CD4-positive, alpha-beta T cell treated with Interleukin-6 at 100 ng/mL for 8 hours (primary cell): ENCODE measurements at places on chromosomes 1 and 21.
A peak's percentile ranks its signal among the peaks of the same experiment; 100 is the strongest.

- no peak for DNase-seq
These were observed 569.0 kb downstream of the DPYD start for GRCh38 chr1:97351846-97352245.

- no peak for DNase-seq
These were observed 27.3 kb downstream of the MAN1C1 start for GRCh38 chr1:25643929-25644328.

GRCh38 chr1:157111396-157112165, 12.0 kb upstream of the ETV3L start:
- no peak for DNase-seq

- no peak for DNase-seq
These were observed 30.7 kb upstream of the RRP15 start for GRCh38 chr1:218254296-218254946.

- DNase-seq: no peak
These were observed 49.2 kb upstream of the NTPCR start for GRCh38 chr1:232901255-232901654.

DNA sequence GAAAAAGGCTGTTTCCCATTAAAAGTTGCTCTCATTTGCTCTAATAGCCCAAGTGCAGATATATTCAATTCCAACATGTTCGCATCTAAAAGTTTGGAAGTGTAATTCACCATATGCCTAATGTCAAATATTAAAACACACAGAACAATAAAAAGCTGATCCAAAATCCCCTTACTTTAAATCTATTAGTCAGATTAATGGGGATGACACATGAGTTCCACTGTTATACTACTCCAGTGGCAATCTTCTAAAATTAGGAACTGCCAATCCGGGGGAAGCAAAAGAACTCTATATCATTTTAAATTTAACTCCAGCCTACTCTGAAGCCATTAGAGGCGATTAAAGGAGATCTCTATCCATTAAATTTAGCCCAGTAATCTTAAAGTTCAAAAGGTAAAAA, 317.1 kb downstream of the NTNG1 start:
- no peak for DNase-seq

- DNase-seq: peak; percentile 70
These were observed 11.9 kb downstream of the FASLG start for GRCh38 chr1:172670791-172671190.

DNA sequence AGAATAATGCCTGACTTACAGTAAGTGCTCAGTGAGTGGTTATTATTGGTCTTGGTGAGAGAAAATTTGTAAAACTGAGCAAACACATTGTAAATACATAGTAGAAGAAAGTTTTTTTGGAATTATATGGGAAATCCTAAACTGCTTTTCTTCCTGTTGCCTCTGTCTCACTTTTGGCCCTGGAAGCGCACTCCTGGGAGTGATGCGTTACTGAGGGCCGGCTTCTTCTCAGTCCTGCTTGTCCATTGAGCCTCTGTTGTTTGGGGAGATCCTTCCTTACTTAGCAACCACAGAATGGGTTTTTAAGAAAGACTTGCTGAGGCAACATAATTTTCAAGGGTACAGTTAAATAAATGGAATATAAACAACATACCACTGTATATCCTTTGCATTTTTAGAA, 166.0 kb downstream of the EDEM3 start:
- DNase-seq: no peak

GRCh38 chr1:106613861-106614260, 442.6 kb upstream of the PRMT6 start:
- DNase-seq: no peak

- no peak for DNase-seq
These were observed 6.4 kb downstream of the CHODL start for GRCh38 chr21:18251065-18251464.

DNA sequence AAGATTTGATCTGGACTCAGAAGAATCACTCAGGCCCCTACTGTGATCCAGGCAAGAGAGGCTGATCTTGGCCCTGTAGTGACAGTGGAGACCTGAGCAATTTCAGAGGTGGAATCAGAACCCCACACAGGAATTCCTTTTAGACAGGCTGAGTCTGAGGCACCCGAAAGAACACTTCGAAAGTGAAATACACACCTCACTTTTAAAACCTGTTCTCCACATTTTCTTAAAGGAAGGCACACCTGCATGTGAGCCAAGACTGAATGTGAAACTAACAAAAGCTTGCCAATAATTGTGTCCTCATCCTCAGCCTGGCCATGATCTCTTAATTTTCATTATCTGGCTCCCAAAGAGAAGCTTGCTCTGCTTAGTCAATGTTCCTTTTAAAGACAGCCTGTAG, 32.2 kb downstream of the SIPA1L2 start:
- no peak for DNase-seq

GRCh38 chr1:160365325-160365724, 1.5 kb upstream of the NHLH1 start:
- DNase-seq: no peak

DNA sequence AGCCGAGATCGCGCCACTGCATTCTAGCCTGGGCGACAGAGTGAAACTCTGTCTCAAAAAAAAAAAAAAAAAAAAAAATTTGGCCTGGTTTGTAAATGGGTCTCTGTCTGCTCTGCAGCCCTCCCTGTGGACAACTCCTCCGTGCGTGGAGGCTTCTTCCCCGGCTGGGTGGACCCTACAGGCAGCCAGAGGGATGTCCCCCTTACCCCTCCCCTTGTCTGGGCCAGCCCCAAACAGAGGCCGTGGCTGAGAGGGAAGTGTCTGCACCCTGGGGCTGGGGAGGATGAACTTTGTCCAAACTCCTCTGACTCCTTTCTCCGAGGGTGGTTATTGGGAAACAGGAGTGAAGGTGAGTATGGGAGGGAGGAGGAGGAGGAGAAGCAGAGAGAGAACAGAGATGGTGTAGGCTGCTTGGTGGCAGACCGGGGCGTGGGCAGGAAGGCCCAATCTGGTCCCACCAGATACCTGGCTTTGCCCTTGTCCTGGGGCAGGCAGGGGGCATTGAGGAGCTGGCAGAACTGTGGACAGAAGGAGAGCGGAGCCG, 61.3 kb downstream of the UBIAD1 start:
- no peak for DNase-seq

- DNase-seq: no peak
These were observed 218.8 kb downstream of the ZP4 start for GRCh38 chr1:237671935-237672334.

DNA sequence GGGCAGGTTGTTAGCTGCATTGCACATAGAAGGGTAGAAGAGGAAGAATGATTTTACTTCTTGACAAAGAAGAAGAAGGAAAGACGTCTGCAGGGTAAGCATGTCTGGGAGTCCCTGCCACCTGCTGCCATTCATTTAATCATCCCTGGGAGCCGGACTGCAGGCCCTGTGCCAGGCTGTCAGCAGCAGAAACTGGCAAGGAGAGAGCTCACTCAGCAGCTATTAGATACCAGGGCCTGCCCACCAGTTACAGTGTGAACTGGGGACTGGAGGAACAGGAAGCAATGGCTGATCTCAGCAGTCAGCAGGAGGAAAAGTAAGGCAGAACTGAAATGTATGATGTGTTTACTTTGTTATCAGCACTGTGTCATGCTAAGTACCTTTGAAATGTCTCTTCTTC, 75.7 kb upstream of the C1orf87 start:
- DNase-seq: no peak

DNA sequence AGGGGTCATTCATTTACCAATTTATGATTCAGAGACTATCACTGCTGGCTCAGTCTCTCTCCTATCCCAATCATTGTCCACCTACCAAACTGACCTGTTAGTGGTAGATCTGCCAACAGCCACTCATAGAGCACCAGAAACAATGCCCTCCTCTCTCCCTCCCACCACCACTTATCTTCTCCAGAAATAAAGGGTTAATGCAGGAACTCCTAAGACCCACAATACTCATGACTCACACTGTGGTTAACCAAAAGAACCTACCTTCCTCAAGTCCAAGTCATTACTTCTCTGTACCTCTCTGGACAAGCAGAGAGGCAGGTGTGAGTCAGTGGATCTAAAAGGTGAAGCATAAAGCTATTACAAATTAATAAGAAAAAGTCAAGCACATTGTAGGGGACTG, 40.9 kb upstream of the CAMK1G start:
- DNase-seq: no peak

DNA sequence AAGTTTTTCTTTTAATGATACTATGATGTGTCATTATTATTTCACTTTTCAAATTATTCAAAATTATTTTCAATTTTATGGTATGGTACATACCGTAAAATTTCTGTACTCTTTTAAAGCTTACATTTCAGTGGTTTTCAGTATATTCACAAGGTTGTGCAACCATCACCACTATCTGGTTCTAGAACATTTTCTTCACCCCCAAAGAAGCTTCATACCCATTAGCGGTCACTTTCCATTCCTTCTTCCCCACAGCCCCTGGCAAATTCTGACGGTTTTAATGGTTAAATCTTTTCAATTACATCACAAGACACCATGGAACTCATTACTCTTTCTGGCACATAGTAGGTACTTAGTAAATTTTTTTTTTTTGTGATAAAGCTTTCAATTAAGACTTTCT, 22.8 kb upstream of the ATP5PO start:
- DNase-seq: no peak

DNA sequence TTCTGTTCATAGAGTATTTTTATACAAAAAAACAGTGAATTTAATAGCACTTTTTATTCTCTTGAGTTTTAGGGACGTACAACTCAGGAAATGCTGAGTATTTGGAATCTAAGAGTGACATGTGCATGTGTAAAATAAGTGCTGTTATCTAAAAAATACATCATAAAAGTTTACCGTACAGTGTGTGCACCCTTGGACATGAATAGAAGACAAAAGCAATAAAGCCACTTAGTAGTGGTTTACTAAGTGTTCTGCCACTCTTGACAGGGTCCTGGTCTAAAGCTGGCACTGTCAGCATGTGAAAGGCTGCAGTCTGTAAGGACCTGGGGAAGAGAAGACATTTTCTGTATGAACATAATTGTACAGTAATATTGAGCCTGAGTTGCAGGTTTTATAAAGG, 51.0 kb downstream of the LAMC1 start:
- DNase-seq: no peak

GRCh38 chr1:20443703-20444586, 42.1 kb downstream of the CAMK2N1 start:
- DNase-seq: no peak

GRCh38 chr1:18954270-18955071, 2.0 kb downstream of the IFFO2 start:
- no peak for DNase-seq

DNA sequence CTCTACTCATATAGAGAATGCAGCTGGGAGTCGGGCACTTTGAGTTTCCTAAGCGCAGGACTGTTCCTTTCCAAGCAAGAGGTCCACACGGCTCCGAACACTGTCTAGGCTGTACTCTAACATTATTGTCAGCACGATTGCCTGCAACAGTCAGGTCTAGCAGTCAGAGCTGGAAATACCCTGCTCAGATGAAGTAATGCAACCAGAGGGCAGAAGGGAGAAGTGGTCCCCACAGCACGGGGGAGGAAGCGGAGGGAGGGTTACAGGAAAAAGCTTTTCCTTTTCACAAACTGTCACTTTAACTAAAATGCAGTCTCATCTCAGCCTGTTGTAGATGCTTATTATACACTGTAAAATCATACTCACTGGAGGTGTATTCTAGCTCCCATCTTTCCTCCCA, 98.9 kb upstream of the SLC44A3 start:
- no peak for DNase-seq

- no peak for DNase-seq
These were observed 263.8 kb downstream of the KAZN start for GRCh38 chr1:14862114-14862771.

- DNase-seq: no peak
These were observed 69.2 kb downstream of the DTL start for GRCh38 chr1:212104586-212105325.

DNA sequence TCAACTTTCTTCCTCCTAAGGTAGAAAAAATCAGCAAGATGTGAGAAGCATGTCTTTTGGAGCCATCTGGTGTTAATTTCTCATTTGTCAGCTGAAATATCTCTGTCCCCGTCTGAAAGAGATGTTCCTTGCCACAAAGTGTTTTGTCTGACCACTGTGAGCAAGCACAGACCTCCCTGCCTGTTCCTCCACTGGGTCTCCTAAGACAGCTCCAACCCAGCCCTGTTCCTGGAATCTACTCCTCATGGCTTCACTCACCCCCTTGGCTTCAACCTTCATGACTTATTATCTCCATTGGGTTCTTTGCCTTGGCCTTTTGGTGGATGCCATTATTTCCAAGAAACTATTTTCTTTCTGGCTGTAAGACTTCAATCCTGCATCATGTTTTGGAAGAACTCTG, 65.7 kb upstream of the CACHD1 start:
- DNase-seq: no peak

DNA sequence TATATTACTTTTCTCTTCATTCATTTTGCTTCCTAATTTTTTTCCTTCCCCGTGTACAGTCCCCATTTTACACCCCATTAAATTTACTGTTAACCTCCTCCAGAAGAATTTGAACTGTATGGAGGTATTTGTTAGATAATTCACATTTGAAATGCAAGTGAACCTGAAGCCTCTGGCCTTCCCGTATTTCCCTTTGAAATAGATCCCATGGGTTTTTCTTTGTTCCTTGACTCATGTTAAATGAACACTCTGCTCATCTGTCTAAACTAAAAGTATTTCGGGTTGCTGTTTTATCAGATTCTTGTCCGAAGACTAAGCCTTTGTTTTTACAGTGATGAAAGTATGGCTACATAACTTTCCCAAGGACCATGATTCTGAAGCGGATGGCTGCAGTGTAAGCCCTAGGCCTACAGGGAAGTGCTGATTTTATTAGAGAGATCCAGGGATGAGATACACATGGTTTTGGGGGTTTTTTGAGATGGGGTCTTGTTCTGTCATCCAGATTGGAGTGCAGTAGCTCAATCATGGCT, 187.9 kb downstream of the PATJ start:
- DNase-seq: no peak

DNA sequence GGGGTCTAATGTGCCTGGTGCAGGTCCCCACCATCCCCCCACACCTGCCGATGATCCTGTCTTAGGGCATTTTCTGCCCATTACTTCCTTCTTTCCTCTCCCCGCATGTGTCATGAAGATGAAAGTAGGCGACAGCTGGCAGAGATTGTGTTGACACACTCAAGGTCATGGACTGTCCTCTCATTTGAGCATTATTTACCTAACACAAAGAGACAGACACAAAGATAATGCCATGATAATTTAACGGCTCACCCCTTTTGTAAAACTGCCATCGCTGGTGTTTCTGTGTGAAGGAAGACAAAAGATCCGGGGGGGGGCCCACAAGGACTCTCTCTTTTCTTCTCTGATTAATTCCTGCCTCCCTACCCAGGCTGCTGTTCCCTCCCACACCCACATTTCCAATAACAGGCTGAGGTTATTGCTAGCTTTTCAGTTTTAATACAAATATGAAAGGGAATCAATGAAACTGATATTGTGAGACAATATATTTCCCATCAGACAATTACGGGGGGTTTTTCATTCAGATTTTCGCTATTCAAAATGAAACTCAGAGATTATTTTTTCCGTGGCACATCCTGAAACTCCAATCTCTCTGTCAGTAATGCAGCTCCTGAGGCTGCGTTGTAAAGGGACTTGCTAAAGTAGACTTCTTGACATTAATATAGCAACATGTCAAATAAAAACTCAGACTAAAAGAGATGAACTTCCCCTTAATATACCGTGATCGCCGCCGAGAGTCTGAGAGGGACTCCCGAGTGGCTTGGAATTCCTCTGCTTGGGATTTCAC, 561.1 kb downstream of the NPHP4 start:
- DNase-seq: no peak
